ENCODE measurements at places on chromosomes 16 and 17.

DNA sequence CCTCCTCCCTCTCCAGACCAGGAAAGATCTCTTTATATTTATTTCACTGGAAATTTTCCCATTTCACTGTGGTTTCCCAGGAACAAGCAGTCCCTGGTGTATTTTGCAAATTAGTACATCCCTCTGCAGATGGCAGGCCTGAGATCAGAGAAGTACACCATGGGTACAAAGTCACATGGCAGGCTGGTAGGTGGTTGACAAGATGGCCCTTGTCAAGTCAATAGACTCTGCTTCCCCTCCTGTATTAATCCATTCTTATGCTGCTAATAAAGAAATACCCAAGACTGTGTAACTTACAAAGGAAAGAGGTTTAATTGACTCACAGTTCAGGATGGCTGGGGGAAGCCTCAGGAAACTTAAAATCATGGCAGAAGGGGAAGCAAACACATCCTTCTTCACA, 51.6 kb upstream of the KSR1 start:
- no peak for DNase-seq

DNA sequence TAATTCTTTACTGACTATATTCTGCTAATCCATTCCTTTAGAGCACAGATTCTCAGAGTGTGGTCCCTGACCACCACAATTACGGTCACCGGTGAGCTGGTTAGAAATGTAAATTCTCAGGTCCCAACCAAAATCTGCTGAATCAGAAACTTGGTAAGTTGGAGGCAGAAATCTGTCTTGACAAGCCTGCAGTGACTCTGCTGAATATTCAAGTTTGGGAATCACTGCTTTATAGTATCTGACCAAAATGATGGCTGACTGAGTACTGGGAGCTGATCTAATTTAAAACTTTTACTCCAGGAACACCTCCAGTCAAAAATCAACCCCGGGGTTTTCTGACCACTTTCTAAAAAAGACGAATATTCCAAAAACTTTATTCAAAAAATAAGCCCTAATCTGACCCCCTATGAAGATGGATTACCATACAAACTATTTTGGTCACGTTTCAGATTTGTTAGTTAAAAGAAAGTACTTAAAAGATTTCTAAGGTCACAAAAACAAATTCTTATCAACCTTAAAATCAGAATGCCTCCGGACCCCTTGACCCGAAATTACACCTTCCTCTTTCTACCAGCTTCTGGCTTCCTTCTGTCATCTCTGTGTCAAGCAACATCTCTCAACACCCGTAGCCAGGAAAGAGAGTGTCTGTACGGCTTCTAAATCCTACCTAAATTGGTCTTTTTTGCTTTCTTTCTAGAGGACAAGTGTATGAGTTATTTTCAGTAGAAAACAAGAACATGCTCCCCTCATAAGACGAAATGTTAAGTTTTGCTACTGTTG, 38.6 kb downstream of the CREBBP start:
- no peak for DNase-seq

- peak; percentile 68 for DNase-seq
These were observed 493 bp downstream of the PLSCR3 start for GRCh38 chr17:7393613-7394451.

GRCh38 chr17:2452216-2452750, 51.4 kb upstream of the MNT start:
- DNase-seq: no peak

DNA sequence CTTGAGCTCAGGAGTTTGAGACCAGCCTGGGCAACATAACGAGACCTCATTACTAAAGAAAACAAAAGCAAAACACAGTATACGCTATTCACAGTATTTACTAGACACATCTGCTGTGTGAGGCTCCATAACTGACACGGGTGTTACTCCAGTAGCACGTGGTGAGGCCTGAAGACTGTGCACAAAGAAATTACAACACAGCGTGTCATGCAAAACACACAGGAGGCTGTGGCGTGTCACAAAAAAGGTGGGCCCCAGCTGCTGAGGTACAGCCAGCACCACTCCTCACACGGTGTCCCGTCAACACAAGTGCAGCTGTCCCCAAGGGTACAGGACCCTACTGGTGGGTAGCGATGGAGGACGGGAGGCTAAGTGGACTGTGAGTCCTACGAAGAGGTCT, 2.7 kb downstream of the CYBC1 start:
- DNase-seq: no peak

- DNase-seq: no peak
These were observed 30.7 kb upstream of the SSTR2 start for GRCh38 chr17:73133911-73134649.

GRCh38 chr17:15236281-15237105, 28.6 kb downstream of the PMP22 start:
- DNase-seq: no peak

DNA sequence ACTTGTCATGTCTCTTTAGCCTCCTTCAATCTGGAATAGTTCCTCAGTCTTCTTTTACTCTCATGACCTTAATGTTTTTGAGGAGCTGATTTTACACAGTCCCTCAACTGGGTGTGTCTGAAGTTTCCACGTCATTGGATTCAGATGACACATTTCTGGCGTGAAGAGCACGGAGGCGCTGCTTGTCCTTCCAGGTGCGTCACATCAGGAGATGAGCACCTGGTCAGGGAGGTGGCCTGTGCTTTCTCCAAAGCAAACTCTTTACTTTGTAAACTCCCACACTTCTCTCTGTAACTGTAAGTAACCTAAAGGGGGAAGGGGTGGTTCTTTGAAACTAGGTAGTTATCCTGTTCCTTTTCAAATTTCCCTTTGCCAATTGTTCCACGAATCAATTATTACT, 52.5 kb upstream of the MNT start:
- no peak for DNase-seq

- DNase-seq: no peak
These were observed 5.2 kb downstream of the SPN start for GRCh38 chr16:29668267-29668666.

- DNase-seq: peak; percentile 29
These were observed at the start of gene SDR42E1 for GRCh38 chr16:82011199-82011641. Gene SDR42E1 (minus strand): TSS chr16:82011470. CDS start chr16:82000858, 10,612 bp downstream.

- DNase-seq: no peak
These were observed 14.1 kb upstream of the G6PC1 start for GRCh38 chr17:42886283-42887176.

DNA sequence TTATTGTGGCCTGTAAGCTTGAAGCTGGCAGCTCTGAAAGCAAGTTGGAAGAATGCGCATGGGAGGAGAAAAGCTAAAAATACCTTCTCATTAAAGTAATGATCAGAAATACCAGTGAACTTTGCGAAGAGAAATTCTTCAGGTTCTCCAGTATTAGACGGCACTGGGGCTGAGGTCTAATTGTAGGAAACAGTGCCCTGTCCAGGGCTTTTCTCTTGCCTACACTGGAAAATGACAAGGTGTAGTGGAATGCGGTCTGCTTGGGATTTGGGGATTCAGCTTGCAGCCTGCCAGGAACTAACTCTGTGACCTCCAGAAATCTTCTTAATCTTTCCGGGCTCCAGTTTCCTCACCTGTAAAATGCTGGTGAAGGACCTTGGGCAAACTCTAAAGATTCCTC, 53.3 kb upstream of the KCNJ16 start:
- DNase-seq: no peak

Measured in T-helper 9 cell (primary cell).